HS-27A (cell line): ENCODE measurements at places on chromosomes 1 and 21.

GRCh38 chr1:57089855-57090254, 124.0 kb upstream of the C8B start:
- DNase-seq = no peak

DNA sequence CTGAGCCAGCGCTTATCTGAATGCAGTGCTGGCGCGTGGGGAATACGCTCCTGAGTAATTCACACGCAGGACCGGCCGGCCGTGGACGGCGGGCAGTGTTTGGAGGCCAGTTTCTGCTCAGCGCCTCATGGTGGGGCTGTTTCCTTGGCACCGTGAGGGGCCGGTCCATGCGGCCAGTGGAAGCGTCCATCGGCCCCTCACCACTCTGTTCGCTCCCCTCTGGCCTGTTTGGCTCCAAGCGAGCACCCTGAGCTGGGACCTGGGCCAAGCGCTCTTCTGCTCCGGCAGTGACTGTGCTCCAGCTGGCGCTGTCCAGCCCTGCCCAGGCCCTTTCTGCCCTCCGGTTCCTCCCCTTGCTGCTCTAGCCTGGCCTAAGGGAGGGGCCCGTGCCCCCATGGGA, 16.3 kb upstream of the PLCH2 start:
- DNase-seq = no peak

DNA sequence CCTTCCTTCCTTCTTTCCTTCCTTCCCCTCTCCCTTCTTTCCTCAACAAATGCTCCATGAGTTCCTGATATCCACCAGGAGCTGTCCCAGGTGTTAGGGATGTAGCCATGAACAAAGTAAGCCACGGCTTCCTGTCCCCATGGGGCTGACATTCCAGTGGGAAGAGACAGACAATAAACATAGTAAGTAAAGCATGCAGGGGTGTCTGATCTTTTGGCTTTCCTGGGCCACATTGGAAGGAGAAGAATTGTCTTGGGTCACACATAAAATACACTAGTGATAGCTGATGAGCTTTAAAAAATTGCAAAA, 81.5 kb upstream of the ZBTB40 start:
- no peak for DNase-seq

DNA sequence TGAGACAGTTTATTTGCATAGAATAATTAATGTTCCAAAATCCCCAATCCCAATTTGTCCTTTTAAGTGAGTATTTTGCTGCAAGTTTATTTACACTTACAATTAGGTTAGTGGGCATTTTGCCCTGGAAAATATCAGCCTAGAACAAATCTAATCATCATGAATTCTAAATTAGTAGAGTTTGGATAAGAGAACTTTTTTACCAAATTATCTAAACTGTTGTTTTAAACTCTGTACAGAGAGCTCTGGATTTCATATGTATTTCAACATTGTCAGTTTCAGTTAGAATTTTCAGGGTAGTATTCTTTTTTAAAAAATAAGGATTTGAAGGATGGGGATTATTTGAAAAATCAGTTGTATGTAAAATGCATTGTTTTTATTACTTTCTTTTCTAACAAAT, 27.8 kb upstream of the UBE2U start:
- no peak for DNase-seq

DNA sequence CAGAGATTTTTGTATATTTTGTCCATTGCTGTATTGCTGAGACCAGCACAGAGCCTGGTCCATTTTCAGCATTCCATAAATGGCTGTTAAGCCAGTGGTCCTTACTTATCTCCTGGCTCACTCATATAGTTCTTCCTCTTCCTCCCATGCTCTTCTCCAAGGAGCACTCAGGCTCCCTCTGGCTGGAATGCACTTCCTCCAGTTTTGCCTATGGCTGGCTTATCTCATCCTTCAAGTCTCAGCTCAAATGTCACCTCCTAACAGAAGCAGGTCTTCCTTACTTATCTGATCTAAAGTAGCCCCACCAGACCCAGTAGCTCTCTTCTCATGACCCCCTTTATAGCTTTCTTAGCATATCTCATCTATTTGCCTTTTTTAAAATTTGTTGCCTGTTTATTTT, 146.9 kb downstream of the SLC30A10 start:
- no peak for DNase-seq

DNA sequence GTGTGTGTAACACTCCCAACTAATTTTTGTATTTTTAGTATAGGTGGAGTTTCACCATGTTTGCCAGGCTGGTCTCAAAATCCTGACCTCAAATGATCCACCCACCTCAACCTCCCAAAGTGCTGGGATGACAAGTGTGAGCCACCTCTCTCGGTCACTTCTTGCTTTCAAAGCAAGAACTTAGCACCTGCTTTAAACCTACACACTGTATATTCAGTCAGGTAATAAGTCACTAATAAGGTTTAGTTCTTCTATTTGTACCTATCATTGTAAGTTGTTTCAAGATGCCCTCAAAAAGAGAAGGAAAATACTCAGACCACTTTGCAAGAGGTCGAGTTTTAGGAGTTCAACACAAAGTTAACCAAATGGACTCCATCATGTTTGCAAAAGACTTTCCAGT, 431.3 kb downstream of the MRPL39 start:
- DNase-seq = no peak

DNA sequence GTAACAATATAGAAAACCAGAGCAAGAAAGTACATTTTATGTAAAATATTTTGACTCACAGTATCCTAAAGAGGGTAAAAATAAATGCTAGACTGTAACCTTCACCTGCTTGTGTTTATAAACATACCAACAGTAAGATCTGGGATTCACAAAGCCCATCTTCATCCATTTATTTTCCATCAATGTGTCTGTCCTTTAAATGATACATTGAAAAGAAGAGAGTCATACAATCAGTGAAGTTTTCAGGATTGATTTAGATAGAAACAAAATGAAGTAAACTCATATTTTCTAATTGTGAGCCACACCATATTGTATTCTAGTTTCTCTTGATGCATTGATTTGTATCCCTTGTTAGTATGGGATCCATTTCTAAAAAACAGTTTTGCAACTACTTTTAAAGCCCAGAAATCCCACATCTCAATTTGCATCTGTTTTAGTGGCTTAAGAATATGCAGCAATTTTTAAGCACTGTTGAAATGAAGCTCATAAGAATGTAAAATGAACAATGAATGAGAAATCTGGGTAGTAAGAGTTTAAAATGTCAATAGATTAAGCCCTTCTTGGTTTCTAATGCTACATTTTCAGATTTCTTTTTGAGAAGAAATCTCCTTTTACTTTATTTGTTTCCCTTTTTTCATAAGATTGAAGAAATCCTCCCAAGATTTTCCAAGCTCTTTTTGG, 548.1 kb upstream of the ADGRL2 start:
- no peak for DNase-seq

GRCh38 chr1:229887043-229887822, 179.8 kb upstream of the GALNT2 start:
- DNase-seq = no peak

- no peak for DNase-seq
These were observed 49.1 kb downstream of the ZNHIT6 start for GRCh38 chr1:85659174-85659573.

DNA sequence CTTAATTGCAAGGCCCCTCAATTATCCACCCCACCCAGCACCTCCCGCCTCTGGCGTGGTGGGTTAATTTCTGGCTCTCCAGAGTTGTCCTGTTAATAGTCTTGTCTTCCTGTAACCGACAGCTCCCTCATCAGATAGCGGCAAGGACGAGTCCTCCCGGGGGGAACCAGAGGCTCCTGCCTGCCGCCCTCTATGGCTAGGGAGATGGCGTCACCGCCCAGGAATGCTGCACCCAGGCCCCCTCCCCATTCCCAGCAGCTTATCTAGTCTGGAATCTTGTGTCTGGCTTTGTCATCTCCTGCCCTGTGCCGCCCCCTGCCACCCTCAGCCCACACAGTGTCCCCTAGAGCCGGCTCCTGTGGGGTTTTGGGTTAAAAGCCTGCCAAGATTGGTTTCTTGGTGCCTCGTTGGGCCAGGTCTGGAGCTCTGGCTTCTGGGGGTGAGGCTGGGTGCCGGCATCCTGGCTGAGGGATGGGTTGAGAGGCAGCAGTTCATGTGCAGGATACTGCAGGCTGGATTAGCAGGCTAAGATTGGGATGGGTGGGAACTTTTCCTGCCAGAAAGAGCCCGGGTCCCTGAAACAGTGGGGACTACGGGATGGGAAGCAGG, 48.8 kb downstream of the EDN2 start:
- DNase-seq = no peak

- DNase-seq = no peak
These were observed 19.7 kb upstream of the TIAM1 start for GRCh38 chr21:31363720-31364119.

- no peak for DNase-seq
These were observed 8.7 kb upstream of the OXCT2 start for GRCh38 chr1:39779821-39780220.

- DNase-seq = no peak
These were observed 53.7 kb downstream of the ZBTB8A start for GRCh38 chr1:32592943-32593342.
